Neural progenitor cell (in vitro differentiated cells): ENCODE measurements at places on chromosomes 6 and 20. TPM values are rescaled to one million over a fixed set of nuclear protein-coding genes. Genes with fewer than 3 reads are reported as not detected.

CYP39A1 gene
- 4.5 and 7.1 TPM in 2 replicates for total RNA-seq

DNA sequence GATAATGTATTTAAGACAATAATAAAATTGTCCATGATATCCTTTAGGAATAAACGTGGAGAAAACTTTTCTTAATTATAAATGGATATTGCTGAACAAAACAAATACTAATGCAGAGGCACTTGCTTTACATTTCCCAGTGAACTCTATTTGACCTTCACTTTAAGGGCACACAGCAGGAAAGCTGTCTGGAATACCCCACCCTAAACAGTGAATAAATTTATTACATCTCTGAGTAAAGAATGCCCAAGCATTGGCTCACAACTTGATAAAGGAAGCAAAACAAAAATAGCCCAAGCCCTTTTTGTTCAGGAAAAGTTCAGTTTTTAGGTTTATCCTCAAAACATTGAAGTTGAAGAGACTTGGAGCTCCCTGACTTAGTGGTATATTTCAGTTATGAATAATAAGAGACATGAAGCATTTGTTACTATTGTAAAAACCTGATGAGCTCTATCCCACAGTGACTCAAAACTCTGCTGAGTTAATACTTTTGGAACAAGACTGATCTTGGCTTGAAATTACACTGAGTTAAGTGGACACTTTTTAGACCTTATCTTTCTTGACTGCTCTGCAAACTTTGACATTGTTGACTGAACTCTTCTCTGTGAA lies 353.9 kb downstream of the BCKDHB start:
- no peaks in the 10 kb centered on the region for H3K4me1 ChIP-seq
- H3K27ac ChIP-seq = no peak overlapping the region
- no peaks in the 10 kb centered on the region for H3K27me3 ChIP-seq
- H3K36me3 ChIP-seq = no peaks in the 10 kb centered on the region

- H3K36me3 ChIP-seq = no peaks in the 10 kb centered on the region
- peak; percentile 57 for DNase-seq
- no peaks in the 10 kb centered on the region for H3K27me3 ChIP-seq
Observed at GRCh38 chr20:25223179-25223661, 24.7 kb upstream of the PYGB start.

- H3K27me3 ChIP-seq = no peaks in the 10 kb centered on the region
- H3K4me1 ChIP-seq = no peaks in the 10 kb centered on the region
- H3K36me3 ChIP-seq = no peaks in the 10 kb centered on the region
- DNase-seq = no peak
- no peak overlapping the region for H3K4me3 ChIP-seq
- no peak overlapping the region for H3K27ac ChIP-seq
Observed at GRCh38 chr6:2008383-2008976, 236.9 kb downstream of the GMDS start.

DNA sequence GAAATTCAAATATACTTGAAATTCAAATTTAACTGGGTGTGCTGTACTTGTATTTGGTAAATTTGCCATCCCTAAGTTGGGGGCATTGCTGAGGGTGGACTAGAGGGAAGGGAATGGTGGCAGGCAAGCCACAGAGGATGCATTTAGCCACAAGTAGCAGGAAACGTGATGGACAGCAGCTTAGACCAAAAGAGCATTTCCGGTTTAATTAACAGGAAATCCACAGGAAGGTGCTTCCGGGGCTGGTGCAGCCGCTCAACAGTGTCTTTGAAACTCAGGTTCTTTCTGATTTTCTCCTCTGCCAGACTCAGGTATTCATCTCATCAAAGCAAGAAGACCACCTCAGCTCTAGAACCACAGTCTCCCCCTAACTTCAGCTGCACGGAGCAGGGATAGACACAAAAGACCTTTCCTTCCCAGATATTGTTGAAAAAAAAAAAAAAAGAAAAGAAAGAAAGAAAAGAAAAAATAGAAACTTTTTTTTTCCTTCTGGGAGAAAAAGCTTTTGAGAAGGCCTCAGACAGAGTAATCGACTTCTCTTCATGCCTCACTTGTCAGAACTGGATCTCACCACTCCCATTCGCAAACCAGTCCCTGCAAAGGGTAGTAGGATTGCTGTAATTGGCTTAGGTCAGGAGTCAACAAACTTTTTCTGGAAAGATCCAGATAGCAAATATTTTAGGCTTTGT lies 8.0 kb upstream of the BCAS1 start:
- no peak overlapping the region for H3K4me3 ChIP-seq
- H3K27ac ChIP-seq = no peak overlapping the region
- no peaks in the 10 kb centered on the region for H3K4me1 ChIP-seq

- peak; percentile 34 for DNase-seq
- H3K27ac ChIP-seq = no peak within 1 kb of the TSS
- no peaks in the 10 kb centered on the region for H3K4me1 ChIP-seq
- no peaks in the 10 kb centered on the region for H3K36me3 ChIP-seq
Observed at GRCh38 chr6:29005183-29005885, at the start of gene ZNF311. TSS of gene ZNF311 (minus strand) at chr6:29005315. CDS start at chr6:29003954, 1,361 bp downstream.
